ENCODE measurements at places on chromosomes 2 and 18.

DNA sequence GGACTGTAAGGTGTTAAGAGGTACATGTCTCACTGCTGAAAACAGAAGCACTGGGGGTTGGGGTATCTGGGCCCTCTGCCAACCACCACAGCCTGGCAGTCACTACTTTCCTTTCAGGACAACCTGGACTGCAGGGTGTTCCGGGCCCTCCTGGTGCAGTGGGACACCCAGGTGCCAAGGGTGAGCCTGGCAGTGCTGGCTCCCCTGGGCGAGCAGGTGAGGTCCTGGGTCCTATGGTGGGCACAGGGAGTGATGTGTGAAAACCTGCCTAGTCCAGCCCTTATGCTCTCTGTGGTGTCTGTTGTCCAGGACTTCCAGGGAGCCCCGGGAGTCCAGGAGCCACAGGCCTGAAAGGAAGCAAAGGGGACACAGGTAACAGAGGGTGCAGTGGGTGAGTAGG is 40.0 kb downstream of the MARCO start:
- DNase-seq, result no peak

- DNase-seq, result no peak
Observed at GRCh38 chr2:148594216-148594615, 50.3 kb upstream of the EPC2 start.

- no peak for DNase-seq
Observed at GRCh38 chr2:189466656-189467055, 25.4 kb downstream of the WDR75 start.

- no peak for DNase-seq
Observed at GRCh38 chr18:5238371-5238976, 41.4 kb upstream of the AKAIN1 start.

GRCh38 chr2:198587741-198588140 is 783.3 kb downstream of the PLCL1 start:
- no peak for DNase-seq
